Stimulated activated CD4-positive, alpha-beta T cell treated with anti-CD3 and anti-CD28 coated beads, Interleukin-2, amount 100 ng/mL, for 48 hours (primary cell): ENCODE measurements at places on chromosomes 1 and 21.

GRCh38 chr21:29909571-29909970 is 30.2 kb downstream of the GRIK1 start:
- no peak for DNase-seq

DNA sequence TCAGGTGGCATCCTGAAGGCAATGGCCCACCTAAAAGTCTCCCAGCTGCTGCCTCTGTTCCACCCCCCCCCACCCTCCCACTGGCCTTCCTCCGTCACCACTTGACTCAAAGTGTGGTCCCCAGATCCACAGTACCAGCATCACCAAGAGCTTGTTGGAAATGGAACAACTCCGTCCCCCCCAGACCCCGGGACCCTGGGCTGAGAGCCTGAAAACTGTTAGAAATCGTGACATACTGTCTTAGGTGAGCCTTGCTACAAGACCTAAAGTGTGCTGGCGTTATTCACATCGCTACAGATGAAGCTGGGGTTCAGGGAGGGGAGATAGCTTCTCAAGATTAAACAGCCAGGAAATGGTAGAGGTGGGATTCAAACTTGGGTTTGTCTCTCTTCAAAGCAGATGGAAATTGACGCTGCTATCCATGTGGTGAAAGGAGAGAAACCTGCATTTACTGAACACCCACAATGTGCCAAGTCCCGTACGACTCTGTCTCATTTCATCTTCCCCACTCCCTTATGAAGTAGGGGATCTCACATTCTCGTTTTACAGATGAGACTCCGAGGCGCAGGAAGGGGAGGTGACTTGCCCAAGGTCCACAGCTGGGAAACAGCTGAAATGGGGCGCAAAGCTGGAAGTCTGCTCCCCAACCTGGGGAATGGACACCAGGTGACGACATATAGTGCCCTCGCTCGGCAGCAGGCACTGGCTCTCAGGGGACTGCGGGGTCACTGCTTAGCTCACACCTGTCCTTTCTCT is 52.8 kb upstream of the IFFO2 start:
- DNase-seq, result no peak

- no peak for DNase-seq
These were observed 39.4 kb downstream of the RCSD1 start for GRCh38 chr1:167669209-167670124.

DNA sequence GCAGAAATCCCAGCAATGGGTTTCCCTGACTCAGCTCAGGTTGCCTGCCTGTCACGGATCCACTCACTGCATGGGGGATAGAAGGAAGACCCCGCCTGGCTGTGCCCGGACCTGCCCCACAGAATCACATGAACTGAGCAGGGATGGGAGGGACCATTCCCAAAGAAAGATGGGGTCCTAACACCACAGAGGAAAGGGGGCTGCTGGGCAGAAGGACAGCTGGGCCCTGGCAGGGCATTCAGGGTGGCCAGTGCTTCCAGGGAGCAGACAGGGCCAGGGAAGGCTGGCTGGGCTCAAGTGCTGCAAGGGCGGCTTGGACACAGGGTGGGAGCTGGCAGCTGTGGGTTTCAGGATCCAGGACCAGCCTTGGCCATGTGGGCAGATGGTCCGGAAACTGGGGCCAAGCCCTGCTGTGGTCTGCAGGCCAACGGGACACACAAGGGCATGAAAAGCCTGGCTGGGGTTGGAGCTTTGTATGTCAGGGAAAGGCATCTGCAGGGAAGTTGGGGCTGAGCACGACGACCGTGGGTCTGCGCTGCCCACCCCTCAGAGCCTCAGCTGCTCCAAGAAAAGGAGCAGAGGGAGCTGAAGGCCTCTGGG is 723.9 kb downstream of the PTPRU start:
- DNase-seq, result no peak

GRCh38 chr1:83928396-83928795 is 70.5 kb downstream of the TTLL7 start:
- no peak for DNase-seq

DNA sequence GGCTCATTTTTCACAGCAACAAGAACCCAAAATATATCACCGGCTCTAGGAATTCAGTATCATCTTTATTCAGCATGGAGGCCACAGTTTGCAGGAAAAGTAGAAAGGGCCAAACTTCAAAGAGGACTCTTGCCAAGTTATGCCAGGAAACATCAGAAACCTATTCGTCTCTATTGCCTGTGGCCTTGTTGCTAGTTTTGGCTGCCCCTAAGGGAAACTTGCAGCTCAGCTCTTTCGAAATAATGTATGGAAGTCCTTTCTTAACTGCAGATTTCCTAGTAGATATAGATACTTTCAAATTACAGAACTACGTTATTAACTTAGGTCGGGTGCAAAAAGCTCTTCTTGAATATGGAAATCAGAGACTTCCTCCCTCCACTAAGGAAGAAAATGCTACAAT is 4.2 kb upstream of the NENF start:
- no peak for DNase-seq

GRCh38 chr1:241136389-241136788 is 220.6 kb downstream of the RGS7 start:
- DNase-seq, result no peak

DNA sequence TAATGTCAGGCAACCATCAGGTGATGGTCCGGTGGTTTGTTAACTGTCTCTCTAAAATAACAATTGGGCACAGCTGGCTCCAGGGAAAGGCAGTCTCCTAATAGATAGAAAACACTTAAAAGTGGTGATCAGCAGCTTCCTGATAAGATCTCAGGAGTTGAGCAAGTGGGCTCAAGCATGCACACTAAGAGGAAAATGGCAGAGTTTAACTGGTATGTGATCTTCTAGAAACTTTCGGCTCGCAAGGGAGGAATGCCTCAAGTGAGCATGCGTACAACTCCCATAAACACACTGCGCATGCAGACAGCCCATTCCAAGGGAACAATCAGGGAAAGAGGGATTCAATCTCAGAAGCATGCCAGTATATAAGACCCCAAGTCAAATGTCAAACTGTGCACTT is 52.2 kb upstream of the VTCN1 start:
- no peak for DNase-seq

DNA sequence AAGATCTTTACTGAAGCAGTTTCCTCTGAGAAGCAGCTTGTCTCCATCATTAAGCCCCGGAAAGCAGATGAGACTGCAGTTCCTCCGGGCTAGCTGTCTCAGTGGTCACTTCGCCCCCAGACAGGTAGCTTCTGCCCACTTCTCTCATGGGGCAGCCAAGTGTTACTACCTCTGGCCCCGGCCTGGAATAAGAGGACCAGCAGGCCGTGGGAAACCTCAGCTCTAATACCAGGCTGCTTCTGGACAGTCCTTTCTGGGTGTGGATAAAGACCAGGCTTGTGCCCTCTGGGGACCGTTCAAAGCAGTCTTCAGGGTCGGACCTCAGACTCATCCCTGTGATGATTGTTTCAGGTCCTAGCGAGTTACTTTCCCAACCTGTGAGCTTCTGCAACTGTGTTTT is 54.8 kb downstream of the RUNX3 start:
- DNase-seq, result no peak

DNA sequence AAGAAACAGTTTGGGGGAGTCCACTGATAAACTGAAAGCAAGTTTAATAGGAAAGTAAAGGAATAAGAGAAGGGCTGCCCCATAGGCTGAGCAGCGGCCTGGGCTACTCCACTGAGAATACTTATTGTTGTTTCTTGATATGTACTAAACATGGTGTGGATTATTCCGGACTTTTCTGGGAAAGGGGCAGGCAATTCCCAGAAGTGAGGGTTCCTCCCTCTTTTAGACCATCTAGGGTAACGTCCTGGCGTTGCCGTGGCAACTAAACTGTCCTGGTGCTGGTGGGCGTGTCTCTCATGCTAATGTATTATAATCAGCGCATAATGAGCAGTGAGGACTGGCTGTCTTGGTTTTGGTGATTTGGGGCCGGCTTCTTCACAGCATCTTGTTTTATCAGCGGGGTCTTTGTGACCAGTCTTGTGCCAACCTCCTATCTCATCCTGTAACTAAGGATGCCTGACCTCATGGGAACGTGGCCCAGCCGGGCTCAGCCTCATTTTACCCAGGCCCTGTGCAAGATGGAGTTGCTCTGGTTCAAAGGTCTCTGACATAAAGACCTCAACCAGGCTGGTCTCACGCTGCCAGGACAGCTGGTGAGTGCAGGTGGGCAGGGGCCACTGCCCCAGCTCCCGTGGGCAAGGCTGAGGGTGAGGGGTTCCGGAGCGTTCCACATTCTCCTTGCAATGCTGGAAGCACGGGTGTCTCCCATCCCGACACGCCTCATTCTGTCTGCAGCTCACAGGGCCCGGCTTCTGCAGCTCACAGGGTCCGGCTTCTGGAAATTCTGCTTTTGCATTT is 19.6 kb upstream of the C1orf159 start:
- DNase-seq, result no peak

GRCh38 chr1:184860985-184861754 is 106.5 kb upstream of the EDEM3 start:
- DNase-seq, result no peak

GRCh38 chr1:212959266-212960220 is 9.2 kb downstream of the VASH2 start:
- DNase-seq, result no peak

DNA sequence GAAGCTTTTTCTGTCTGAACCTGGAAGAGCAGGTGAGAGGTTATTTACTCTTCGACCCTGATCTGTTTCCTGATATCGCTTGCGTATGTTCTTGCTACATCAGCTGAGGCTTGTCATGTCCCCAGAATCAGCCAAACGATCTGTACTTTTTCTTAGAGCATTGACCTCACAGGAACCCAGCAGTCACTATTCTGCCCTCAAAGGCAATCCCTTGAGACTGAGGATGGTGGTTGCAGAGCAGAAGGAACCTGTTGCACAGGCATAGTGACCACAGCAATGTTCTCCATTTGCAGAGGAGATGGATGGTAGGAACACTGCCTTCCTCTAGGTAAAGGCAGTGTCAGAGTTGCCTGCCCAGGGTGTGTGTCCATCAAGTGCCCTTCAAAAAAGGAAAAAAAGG is 11.3 kb upstream of the LACTBL1 start:
- DNase-seq, result no peak
